Fibroblast of skin of scalp (primary cell): ENCODE measurements at places on chromosomes 11 and 22.

- DNase-seq, result peak; percentile 91
Observed at GRCh38 chr22:39574779-39575551, 4.4 kb downstream of the CACNA1I start.

DNA sequence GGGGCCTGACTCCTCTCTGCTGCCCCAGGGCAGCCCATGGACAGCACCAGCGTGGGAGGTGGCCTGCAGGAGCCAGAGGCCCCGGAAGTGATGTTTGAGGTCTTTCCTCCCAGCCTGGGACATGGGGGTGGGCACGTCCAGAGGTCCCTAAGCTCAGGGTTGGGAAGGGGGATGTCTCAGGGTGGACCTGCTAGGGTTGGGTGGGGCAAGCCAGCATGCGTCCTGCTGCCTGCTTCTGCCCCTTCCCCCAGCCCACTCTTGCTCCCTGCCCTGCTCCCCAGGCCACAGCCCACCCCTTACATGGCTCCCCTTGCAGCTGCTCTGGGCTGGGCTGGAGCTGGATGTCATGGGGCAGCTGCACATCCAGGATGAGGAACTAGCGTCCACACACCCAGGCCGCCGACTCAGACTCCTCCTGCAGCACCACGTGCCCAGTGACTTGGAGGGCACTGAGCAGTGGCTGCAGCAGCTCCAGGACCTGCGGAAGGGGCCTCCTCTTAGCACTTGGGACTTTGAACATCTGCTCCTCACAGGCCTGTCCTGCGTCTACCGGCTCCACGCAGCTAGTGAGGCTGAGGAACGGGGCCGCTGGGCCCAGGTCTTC lies 1.3 kb downstream of the FAM180B start:
- DNase-seq, result no peak

GRCh38 chr11:95736809-95737208 lies 52.8 kb downstream of the FAM76B start:
- DNase-seq, result peak; percentile 5

DNA sequence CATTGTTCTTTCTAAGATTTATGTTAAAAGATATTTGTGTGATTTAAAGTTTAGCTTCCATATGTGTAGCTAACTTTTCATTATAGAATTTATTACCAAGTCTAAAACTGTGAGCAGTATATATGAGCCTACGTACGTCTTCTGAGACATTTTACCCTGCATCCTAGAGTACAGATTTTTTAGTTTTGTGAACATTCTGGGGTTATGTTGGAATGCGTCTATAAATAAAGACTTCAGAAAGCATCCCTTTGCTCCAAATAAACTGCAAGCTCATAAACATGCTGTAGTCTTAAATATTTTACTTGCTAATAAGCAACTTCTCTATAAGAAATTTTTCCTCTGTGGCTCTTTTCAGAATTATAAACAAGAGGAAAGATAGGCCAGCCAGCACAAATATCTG lies 236.5 kb downstream of the DDX10 start:
- no peak for DNase-seq

DNA sequence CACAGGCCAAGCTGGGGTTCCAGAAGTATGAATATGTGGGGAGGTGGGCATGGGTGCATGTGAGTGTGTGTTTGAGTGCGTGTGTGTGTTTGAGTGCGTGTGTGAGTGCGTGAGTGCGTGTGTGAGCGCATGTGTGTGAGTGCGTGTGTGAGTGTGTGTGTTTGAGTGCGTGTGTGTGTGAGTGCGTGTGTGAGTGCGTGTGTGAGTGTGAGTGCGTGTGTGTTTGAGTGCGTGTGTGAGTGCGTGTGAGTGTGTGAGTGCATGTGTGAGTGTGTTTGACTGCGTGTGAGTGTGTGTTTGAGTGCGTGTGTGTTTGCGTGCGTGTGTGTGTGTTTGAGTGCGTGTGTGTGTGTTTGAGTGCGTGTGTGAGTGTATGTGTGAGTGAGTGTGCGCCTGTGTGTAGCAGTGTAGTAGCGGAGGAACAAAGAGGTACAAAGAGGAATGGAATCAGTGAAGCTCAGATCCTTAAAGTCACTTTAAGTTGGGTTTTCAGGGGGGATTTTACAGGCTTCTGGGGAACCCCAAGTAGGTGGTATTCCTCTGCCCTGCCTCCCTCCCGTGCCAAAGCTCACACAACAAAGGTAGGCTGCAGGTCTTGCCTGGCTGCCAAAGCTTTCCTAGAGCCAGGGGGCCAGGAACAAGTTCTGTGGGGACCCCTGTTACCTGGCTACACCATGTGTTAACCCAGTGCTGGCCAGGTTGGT lies 137.1 kb downstream of the KIRREL3 start:
- DNase-seq, result no peak

- DNase-seq, result peak; percentile 74
Observed at GRCh38 chr22:31292236-31292989, at the start of gene PIK3IP1. PIK3IP1 (minus strand) TSS chr22:31292488; CDS start chr22:31292344, 144 bp downstream.

DNA sequence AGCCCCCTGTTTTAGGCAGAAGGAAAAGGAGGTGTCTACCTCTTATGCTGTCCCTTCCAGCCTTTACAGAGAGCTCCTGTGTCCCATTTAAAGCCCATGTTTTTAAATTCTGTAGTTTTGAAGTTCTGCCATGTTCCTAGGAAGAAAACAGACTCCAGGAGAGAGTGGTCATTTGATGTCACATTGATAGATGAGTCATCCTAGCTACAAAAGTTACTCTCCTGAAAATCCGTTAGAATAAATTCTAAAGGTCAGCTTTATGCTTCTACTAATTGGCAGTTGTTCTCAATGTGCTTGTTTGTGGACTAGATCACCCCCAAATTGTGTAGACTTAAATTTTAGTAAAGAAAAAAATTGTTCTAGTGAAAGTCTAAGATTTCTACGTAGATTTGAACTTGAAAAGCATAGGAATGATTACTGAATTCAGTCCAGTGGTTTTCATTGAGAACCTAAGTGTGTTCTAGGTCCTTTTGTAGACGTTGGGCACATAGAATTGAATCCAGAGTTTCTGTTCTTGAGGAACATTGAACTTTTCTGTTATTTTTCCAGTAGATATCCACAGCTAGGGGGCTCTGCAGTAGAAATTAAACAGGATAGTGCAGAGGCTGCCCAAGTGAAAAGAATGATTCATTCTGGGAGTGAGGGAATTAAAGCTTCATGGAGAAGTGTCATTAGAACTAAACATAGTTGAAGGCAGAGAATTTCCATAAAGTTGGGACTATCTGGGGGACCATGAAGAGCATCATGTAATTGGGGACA lies 140.6 kb upstream of the RASSF10 start:
- DNase-seq, result peak; percentile 59

DNA sequence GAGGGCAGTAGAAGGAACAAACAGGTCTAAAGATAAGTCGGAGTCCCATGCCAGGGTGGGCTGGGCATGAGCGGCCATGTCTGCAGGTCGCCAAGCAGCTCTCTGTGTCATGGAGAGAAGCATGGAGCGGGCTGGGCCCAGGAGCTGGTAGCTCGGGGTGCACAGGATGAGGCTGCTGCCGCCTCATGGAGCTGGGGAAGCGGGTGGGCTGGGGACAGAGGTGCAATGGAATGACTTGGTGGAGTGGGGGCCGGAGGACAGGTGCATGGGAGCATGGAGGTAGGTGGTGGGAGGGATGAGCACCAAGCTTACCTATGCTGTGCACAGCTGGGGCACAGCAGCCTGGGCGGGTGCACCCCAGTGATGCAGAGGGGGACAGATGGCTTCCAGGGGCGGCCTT lies 3.6 kb downstream of the NRXN2 start:
- DNase-seq, result no peak

- no peak for DNase-seq
Observed at GRCh38 chr11:12439615-12440014, 62.2 kb downstream of the PARVA start.
